Activated naive CD8-positive, alpha-beta T cell treated with anti-CD3 and anti-CD28 coated beads, Interleukin-2, amount 10 ng/mL, durations not matched to agents 7 days and 5 days (primary cell): ENCODE measurements at places on chromosomes 7 and 10.

DNA sequence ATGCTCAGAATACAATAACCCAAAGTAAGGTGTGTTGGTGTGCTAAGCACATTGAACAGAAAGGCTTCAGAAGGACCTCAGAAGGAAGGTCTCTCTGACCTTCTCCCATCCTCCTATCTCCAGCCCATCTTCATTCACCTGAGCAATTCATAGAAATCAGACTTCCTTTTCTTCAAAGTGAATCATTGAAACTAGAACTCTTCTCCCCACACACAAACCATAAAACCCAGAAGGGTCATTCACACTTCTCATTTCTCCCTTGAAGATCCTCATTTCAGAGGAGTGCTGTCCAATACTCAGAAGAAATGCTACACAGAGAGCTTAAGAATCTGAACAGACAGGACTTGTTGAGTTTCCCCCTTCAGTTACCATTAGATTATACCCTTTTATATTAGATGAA lies 89.5 kb downstream of the VWDE start:
- no peak for DNase-seq

GRCh38 chr10:102322914-102323313 lies 72.6 kb upstream of the NFKB2 start:
- peak; percentile 65 for DNase-seq

DNA sequence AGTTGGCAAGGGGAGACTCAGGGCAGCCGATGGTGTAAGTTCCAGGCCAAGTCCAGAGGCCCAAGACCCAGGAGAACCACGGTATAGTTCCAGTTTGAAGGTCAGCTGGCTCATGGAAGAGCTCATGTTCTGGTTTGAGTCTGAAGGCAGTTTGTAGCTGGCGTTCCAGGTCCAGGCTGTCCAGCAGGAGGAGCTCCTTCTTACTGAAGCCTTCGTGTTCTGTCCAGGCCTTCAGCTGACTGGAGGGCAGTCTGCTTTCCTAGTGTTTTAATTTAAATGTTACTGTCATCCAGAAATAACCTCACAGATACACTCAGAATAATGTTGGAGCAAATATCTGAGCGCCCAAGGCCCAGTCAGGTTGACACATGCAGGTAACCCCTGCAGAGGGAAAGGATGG lies 4.2 kb downstream of the SUN1 start:
- no peak for DNase-seq

DNA sequence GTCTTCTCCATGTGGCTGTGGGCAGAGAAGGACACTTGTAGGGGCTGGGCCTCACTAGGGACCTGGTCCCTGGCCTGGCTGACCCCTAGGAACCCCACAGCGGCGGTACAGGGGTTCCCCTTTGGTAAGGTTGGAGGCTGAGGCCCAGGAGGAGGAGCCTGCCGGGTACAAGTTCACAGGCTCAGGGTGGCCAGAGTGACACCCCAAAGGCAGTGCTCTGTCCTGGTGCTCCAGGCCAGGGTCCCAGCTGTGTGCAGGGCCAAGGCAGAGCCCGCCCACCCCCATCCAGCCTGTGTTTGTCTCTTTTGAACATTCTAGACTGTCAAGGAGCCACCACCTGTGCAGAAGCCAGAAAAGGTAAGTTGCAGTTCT lies 23.3 kb downstream of the ANTXRL start:
- DNase-seq: peak; percentile 23

GRCh38 chr10:96560966-96561887 lies 25.6 kb downstream of the TM9SF3 start:
- DNase-seq: no peak

GRCh38 chr7:135600226-135600625 lies 42.5 kb downstream of the NUP205 start:
- no peak for DNase-seq

DNA sequence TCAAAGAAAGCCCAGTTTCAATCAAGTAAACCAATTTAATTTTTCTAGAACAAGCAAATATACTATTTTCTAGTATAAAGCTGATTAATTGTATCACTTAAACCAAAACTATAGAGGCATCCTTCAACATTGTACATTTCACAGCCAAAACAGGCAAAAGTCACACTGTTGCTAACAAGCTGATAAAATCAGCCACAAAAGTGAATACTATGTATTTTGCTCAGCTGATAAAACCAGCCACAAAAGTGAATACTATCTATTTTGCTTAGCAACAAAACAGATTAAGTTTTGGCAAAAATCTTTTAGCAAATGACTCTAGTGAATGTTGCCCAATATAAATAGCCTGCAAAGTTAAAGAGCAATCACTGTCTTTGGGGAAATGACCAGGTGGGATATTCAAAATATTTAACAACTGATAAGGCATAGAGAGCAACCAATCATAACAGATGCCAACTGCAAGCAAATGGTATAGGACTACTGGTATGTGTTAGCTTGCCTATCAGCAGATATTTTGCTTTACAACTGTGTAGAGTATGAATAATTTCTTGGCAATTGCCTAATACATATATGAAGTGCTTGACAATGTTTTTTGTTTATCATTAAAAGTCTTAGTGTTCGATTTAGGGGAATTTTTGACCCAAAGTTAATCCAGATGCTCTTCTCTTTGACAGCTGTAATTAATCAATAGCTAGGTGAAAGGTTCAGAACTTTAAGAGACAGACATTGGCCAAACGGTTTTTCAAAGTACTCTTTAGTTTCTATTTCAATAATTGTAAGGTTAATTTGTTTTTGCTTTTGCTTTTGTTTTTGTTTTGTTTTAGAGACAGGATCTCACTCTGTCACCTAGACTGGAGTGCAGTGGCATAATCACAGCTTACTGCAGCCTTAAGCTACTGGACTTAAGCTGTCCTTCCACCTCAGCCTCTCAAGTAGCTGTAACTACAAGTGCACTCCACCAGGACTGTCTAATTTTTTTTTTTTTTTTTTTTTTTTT lies 44.4 kb upstream of the SP4 start:
- DNase-seq: no peak

- DNase-seq: no peak
Observed at GRCh38 chr10:60948851-60949250, 4.9 kb upstream of the RHOBTB1 start.

DNA sequence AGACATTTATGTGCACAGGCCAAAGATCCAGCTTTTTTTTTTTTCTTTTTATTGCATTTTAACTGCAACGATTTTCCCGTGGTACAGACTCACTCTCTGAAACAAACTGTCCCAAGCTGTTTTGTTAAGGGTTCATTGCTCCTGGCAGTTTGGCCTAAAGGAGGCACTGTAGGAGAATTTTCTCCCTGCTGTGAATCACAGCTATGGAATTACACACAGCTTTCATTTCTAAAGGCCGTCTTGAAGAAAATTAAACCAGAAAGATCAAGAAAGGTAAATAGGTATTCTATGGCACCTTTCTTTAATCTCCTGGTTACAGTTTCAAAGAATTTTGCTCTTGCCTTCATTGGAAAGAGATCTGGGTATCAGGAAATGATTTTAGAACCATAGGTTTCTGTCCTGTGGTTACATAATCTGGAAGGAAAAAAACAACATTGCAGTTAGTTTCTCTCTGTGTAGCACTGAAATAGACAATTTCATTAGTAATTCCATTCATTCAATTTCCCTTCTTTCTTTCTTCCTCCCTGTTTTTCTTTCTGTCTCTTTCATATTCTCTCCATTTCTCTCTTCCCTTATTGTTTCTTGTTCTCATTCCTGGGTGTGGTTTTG lies 51.2 kb downstream of the PDK4 start:
- no peak for DNase-seq

- peak; percentile 55 for DNase-seq
Observed at GRCh38 chr10:128064108-128064969, 61.9 kb downstream of the MKI67 start.

DNA sequence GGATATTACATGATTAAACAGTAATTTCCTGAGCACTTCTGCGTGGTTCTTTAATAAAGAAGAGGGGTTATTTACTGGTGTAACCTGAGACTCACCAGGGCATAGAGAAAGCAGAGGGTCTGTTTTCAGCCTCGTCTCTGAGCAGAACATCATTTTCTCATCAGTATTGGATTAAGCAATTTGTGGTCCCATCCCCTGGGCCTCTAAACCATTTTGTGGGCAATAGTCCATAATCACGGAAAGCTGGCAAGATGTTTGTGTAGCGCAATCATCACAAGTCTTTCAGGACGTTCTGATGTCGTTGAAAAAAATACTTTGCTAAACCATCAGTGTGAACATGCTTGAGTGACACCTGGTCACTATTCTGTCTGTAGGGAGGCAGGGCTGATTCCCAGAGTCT lies 37.1 kb upstream of the SEC61G start:
- DNase-seq: no peak

GRCh38 chr7:130266258-130266960 lies at the start of gene CPA2:
CPA2 (plus strand) TSS chr7:130266863; CDS start chr7:130266882, 19 bp downstream.
- DNase-seq: no peak

GRCh38 chr7:100863406-100863950 lies 3.7 kb upstream of the TRIP6 start:
- no peak for DNase-seq

GRCh38 chr10:80477-81105 lies 31.5 kb upstream of the TUBB8 start:
- DNase-seq: no peak

DNA sequence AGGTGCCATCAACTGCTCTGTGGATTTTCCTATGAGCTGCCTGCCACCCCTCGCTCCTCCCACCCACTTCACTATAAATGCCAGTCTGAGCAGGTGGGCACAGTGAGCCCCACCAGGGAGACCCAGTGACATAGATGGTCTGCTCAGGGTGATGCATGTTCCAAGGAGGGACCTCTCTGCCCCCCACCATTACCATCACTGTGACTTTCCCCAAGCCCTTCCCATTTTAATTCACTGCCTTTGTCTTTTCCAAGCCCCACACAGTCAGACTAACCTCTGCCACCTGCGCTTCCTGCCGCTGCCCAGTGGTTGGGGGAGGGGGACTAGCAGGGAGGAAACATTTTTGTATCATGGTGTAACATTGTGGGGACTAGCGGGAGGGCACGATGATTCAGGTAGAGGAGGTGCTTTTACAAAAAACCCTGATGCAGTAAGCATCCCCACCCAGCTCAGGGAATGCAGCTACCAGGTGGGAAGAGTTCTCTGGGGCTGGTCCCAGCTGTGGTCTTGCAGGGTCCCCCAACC lies 24.6 kb downstream of the PRSS2 start:
- DNase-seq: peak; percentile 56

- no peak for DNase-seq
Observed at GRCh38 chr7:141558544-141559183, 7.5 kb downstream of the AGK start.

- DNase-seq: no peak
Observed at GRCh38 chr7:132554446-132554845, 21.8 kb downstream of the PLXNA4 start.

DNA sequence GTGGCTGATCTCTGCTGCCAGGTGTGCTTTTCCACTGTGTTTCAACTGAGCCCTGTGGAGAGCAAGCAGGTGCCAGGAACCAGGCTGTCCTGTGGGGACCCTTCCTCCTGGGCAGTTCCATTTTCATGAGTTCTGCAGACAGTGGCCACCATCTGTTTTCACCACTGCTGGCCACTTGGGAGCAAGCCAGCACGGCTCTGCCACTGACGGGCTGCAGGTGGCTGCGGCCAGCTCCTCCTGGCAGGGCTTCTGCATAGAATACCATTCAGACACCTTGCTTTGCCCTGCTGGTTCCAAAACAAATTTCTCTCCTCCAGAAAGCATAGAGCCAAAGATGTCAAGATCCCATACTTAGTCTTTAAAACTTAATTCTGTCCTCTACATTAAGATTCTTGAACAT lies 48.3 kb downstream of the LANCL2 start:
- DNase-seq: no peak

DNA sequence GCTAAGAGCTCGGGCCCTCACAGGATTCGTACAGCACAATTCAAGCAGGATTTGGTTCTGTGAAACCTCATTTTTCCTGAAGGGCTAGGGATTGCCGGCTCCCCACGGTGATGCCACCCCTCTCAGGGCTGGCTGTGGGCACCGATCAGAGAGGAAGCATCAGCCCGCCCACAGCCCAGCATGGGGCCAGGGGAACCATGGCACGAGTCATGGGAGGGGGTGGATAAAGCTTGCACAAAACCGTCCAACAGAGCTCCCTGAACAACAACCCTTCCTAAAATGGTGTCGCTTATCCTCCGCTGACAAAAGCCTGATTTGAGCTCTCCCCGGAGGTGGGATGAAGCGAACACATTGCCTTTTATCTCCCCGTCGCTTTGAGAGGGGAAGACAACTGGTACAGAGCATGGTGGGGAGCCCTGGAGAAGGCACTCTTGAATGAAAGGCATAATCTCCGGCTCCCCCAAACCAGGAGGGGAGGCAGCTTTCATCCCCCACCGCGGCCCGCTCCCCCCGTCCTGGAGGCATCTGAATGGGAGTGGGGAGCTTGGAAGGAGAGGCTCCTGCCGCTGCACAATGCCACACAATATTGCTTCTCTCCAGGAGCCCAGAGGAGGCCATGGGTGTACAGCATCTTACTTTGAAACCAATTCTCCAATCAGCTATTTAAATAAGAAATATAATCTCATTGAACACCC lies 144.0 kb downstream of the RPS24 start:
- no peak for DNase-seq

GRCh38 chr10:77944519-77944918 lies 18.0 kb upstream of the DLG5 start:
- no peak for DNase-seq

GRCh38 chr10:6270951-6271350 lies 68.2 kb downstream of the PFKFB3 start:
- DNase-seq: no peak

DNA sequence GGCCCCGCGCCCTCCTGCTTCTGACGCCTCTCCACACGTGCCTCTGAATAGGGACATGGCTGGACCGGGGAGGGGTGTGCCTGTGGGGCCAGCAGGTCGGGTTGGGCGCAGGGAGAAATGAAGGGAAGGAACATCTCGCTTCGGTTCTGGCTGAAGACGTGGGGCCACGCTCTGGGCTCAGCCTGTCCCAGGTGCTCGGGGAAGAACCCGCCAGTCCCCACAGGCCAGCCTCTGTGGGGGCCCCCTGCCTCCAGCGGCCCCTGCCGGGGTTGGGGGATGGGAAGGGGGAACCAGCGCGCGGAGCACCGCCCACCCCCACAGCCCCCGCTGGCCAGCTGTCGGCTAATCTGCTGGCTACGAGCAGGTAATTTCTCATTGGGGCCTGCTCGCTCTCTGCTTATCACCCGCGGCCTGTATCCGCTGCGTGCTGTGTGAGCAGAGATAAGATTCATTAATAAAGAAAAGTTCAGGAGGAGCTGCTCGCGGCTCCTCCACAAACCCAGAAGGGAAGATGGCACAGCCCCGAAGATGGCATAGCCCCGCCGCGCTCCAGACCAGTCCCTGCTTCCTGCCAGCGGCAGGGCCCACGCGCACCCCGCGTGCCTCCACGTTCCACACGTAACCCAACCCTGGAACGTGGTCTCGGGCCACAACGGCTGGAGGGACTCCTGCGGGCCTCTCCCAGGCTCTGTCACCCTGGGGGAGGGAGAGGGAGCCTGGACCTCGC lies 186.2 kb downstream of the ELFN1 start:
- DNase-seq: peak; percentile 25

- DNase-seq: peak; percentile 71
Observed at GRCh38 chr7:44580945-44581878, 819 bp downstream of the TMED4 start.

- DNase-seq: no peak
Observed at GRCh38 chr10:65765006-65765541, 1160.8 kb upstream of the LRRTM3 start.

GRCh38 chr7:42677751-42678699 lies 233.8 kb downstream of the C7orf25 start:
- DNase-seq: no peak
